ENCODE measurements at places on chromosomes 12 and 14. TPM values are rescaled to one million over a fixed set of nuclear protein-coding genes. Genes with fewer than 3 reads are reported as not detected.

SLC22A17 gene
- 6.0 TPM for polyA plus RNA-seq

- no peak for DNase-seq
These were observed 25.5 kb upstream of the COX6A1 start for GRCh38 chr12:120412421-120412820.

DNA sequence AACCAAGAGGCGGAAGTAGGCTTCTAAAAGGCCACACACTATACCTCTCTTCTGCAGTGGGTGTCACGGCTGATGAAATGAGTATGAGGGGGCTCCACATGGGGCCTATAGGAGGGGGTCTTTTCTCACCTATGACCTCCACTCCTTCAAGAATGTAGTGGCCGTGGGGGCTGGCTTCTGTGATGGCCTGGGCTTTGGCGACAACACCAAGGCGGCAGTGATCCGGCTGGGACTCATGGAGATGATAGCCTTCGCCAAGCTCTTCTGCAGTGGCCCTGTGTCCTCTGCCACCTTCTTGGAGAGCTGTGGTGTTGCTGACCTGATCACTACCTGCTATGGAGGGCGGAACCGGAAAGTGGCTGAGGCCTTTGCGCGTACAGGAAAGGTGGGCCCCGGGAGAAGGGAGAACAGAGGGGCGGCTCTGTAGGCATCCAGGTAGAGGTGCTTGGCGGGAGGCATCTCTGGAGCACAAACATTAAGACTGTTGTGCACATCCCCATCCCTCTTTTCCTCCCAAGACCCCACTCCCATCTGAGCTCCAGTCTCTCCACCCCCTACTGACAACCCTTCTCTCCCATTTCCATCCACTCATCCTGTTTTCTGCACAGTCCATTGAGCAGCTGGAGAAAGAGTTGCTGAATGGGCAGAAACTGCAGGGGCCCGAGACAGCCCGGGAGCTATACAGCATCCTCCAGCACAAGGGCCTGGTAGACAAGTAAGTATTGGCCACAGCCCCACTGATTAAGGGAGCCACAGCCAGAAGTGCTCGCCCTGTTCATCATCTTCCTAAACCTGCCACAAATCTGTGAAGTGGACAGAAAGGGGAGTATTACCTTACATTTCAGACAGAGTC, 3.8 kb downstream of the GPD1 start:
- DNase-seq: no peak

DNA sequence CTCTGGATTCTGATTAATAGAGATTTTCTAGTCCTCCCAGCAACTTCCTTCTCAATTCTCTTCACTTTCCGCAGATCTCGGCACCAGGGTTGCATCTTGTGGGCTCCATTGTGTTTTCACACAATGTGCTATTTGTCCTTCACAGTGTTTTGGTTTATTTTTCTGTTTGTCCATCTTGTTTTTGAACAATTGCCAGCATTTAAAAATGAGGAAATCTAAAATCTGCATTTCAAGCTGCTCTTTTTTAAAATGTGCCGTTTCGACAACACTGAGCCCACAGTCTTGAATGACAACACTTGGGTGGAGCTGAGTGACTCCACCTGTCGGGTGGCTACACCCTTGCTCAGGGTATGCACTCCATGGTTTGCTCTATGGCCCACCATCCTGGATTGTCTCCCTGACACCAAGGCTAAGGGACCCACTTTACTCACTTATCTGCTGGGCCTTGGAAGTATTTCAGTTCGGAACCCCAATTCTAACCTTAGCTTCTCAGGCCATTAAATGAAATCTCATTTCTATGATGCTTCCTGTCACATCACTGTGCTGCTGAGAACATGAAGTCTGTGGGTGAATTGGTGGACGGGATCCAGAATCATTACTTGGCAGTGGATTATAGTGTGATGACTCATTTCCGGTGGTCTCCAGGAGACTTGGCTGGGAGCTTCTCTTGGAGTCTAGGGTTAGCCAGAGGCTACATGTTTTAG, 3.4 kb upstream of the MYRFL start:
- DNase-seq: peak; percentile 95

DNA sequence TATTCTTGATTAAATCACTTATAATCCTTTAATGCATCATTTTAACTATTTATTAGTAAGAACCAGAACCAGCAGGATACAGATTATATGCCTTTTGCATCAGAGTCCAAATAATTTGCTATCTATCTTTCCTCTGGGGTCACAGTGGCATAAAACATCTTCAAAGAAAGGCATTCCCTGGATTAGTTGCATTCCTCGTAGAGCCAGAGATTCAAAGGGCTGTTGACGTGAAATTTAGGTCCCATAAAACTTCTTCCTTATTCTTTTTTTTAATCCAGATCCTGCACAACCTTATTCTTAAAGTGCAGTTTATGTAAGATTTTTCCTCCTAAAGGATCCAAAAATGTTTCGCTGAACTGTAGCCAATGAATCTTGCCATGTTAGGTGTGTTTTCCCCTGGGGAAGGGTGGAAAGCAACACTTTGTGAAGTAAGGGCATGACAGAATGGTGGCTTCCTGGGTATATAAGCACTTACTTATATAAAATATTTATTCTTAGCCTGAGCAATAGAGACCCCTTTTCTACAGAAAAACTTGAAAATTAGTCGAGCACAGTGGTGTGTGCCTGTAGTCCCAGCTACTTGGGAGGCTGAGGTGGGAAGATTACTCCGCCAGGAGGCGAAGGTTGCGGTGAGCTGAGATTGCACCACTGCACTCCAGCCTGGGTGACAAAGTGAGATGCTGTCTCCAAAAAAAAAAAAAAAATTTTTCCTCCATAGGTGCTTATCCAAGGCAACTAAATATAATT, 208.7 kb downstream of the PCNX1 start:
- DNase-seq: no peak

DNA sequence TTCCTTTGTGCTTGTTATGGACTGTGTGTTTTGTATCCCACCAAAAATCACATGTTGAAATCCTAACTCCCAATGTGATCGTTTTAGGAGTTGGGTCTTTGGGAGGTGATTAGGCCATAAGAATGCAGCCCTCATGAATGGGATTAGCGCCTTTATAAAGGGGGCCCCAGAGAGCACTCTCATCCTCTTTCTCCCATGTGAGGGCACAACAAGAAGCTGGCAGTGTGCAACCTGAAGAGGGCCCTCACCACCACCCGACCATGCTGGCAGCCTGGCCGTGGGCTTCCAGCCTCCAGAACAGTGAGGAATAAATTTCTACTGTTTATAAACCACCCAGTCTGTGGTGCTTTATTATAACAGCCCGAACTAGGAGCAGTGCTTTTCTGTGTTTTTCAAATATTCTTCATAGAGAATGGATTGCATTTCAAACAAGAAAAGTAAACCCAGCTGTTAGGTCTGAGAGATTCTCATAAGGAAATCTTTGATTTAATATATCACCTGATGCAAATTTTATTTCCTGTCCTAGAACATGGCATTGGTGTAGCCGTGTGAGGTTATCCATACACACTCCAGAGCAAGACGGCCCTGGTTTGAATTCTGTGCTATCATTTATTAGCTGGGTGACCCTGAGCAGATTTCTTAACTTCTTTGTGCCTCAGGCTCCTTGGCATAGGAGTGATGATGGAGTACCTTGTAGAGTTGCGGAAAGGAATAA, 27.8 kb downstream of the HSPB8 start:
- no peak for DNase-seq

Measured in lung (tissue), 17 donors.